Left lobe of liver (tissue), 2 donors: ENCODE measurements at places on chromosomes 2 and 18. TPM values are rescaled to one million over a fixed set of nuclear protein-coding genes. Genes with fewer than 3 reads are reported as not detected.

Gene DSG2
- 10.9 TPM for total RNA-seq

Gene SERPINB7
- total RNA-seq: not detected

Gene CYP27A1
- 263 TPM for total RNA-seq

Gene IL36RN
- not detected for total RNA-seq

Gene HOXD9
- not detected for total RNA-seq

Gene ARHGEF33
- total RNA-seq: 0.10 TPM

Gene DYNAP
- total RNA-seq: not detected

Gene FBXO48
- 1.3 TPM for total RNA-seq

Gene MAIP1
- total RNA-seq: 29.5 TPM

Gene GAL3ST2
- total RNA-seq: 0.55 TPM

Gene CYP26B1
- 4.4 TPM for total RNA-seq

Gene RAX
- total RNA-seq: not detected

Gene NAT8
- 26.3 TPM for total RNA-seq

Gene DOK1
- 2.8 TPM for total RNA-seq
